ENCODE measurements at places on chromosomes 16 and 17.
A peak's percentile ranks its signal among the peaks of the same experiment; 100 is the strongest.

DNA sequence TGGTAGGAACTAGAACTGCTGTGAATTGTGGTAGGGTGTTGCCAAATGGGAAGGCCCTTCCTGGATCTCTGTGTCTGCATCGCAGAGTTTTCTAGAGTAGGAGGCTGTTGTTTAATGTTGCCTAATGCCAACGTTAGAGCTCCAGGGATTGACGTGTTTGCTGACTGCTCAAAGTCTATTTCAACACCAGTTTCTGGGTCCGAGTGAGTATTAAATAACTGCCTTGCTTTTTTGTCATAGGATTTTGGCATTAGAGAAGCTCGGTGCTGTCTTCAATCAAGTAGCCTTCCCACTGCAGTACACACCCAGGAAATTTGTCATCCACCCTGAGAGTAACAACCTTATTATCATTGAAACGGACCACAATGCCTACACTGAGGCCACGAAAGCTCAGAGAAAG is 40.0 kb downstream of the SF3B3 start:
- peak; percentile 67 for ATAC-seq

GRCh38 chr17:19260958-19261357 is 23.8 kb downstream of the EPN2 start:
- ATAC-seq = no peak

DNA sequence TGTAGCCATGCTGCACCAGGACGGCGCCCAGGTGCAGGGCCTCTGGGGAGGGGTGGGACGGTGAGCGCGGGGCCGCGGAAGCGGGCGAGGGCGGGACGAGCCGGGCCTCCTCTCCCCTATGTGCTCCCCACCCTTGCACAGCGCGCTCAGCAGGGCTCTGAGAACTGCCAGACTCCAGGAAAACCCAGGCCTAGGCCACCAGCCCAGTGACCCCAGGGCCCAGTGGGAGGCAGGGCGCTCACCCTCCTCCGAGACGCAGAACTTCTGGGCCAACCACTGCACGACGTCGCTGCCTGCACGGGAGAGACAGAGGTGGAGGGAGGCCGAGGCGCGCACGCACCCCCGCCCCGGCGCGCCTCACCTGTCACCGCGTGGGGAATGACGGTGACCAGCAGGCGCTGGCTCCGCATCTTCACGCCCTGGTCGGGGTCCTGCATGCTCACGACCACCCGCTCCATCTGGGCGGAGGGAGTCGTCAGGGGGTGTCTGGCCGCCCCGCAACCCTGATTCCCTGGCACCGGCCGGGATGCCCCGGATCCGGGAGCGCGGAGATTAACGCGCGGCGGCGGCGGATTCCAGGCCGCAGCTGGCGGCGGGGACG is 603 bp downstream of the RGS11 start:
- peak; percentile 3 for ATAC-seq

DNA sequence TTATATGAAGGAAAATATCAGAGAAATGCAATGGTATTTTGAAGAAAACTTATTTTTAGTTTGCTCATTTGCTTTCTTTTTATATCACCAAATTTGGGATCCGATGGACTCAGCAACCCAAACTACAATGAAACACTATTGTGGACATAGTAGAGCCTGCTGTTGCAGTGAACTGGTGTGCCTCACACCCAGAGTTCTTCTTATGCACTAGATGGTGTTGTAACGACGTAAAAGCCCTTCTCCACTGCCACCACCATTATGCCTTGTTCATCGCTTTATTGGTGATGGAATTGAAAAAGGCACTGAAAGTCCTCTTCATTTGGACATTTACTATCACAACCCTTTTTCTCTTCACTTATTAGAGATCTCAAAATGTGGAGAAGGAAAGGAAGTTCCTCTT is 381.3 kb downstream of the CDH8 start:
- no peak for ATAC-seq

DNA sequence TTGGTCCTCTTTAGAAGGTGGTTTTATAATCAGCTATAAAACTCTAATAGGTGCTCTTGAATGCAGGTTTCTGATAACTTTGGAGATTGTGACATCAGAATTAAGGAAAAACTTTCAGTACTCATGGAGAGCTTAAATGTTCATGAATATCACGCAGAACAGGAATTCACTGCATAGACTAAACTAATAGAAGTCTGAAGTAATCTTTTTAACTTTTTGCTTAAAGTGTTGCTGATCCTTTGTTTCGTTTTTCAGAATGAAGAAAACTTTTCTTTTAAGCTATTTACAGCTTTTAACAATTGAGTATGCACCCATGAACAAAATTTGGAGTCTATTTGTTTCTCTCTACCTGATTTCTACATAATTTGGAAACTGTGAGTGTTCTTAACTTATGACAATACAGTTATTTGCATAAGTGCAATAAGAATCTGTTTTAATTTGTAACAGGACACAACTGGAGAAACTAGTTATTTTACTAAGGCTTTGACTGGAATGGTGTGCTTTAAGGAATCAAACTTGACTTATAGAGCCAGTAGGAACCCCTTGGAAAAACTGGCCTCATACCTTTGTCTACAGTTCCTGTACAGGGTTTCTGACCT is 17.0 kb upstream of the TRIM25 start:
- ATAC-seq = no peak

DNA sequence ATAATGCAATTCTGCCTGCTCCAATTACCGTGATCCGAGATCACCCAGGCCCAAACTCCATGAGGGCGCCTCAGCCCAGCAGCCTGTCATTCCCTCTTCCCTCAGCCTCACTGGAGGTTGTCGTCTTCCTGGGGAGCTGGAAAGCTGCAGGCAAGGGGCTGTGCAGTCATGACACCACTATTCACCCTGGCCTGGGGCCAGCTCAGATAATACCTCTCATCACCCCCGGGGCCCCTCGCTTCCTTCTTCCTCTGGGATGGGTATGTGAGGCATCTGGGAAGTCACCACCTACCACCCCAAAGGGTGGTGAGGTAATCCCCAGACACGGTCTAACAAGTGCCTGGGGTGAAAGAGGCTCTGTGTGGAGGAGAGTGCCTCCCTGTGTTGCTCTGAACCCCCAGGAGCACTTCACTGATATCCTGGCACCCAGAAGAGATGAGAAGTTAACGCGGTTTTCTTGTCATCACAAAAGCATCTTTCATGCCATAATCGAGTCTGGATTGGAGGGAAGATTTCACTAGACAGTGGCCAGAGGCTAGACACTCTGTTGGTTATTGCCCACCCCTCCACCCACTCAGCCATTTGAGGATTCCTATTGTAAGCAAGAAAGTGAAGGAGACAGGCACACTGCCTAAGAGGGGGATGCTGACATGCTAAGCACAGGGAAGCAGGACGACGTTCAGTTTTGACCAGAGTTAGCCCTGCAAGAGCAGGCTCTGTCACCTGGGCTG is 18.4 kb downstream of the CFAP20 start:
- peak; percentile 19 for ATAC-seq

- no peak for ATAC-seq
Observed at GRCh38 chr16:48383877-48384519, 1.2 kb downstream of the SIAH1 start.

DNA sequence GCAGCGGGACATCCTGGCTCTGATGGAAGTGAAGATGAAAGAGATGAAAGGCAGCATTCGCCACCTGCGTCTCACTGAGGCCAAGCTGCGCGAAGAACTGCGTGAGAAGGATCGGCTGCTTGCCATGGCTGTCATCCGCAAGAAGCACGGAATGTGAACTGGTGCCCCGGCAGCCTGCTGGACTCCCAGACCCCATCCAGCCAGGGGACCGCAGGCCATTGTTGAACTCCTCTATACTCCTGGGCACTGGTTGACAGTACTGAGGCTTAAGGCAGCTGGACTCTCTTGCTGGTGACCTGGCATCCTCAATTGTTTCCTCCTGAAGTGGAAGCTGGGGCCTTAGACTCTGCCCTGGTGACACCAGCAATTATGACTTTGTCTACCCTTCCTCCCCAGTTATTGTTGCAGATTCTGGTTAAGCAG is 1.2 kb downstream of the THAP11 start:
- no peak for ATAC-seq

GRCh38 chr17:8991514-8992285 is 26.2 kb upstream of the PIK3R5 start:
- ATAC-seq = peak; percentile 63

- ATAC-seq = no peak
Observed at GRCh38 chr16:20611975-20612481, 35.9 kb upstream of the ACSM2B start.

All from esophagus mucosa (tissue), 1 donor.